Amniotic stem cell (primary cell): ENCODE measurements at places on chromosomes 5 and 9.

GRCh38 chr5:132641841-132642240 is 16.1 kb upstream of the IL13 start:
- no peak for DNase-seq

- no peak for DNase-seq
These were observed 70.6 kb downstream of the ALDH1A1 start for GRCh38 chr9:72882117-72882775.

GRCh38 chr5:179260324-179261070 is 84.8 kb downstream of the ADAMTS2 start:
- no peak for DNase-seq

GRCh38 chr9:74220327-74220726 is 276.8 kb upstream of the RORB start:
- DNase-seq, result no peak

DNA sequence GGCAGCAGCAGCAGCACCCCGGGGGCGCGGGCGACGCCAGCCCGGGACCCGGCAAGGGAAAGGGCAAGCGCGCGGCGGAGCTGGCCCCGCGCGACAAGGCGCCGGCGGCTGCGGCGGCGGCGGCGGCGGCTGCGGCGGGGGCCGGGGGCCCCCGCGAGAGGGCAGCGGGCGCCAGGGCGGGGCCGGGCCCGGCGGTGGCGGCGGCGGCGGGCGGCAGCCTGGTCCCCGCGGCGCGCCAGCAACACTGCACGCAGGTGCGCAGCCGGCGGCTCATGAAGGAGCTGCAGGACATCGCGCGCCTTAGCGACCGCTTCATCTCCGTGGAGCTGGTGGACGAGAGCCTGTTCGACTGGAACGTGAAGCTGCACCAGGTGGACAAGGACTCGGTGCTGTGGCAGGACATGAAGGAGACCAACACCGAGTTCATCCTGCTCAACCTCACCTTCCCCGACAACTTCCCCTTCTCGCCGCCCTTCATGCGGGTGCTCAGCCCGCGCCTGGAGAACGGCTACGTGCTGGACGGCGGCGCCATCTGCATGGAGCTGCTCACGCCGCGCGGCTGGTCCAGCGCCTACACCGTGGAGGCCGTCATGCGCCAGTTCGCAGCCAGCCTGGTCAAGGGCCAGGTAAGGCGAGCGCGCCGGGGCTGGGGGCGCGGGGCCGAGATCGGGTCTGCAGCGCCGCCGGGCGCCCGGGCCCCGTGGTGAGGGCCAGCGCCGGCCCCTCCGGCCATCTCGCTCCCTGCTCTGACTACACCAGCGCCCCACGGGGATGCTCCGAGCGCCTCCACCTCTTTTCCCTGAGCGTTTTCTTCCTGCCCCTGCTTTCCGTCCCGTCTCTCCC is at the start of gene UBE2QL1:
UBE2QL1 (plus strand) TSS at position 238 of the 843 bp plus-strand sequence; CDS start at position 273, 35 bp downstream.
- DNase-seq, result no peak

- no peak for DNase-seq
These were observed 25.2 kb downstream of the ZNF608 start for GRCh38 chr5:124721229-124721735.

- DNase-seq, result no peak
These were observed 182.0 kb downstream of the LURAP1L start for GRCh38 chr9:12956805-12957204.

DNA sequence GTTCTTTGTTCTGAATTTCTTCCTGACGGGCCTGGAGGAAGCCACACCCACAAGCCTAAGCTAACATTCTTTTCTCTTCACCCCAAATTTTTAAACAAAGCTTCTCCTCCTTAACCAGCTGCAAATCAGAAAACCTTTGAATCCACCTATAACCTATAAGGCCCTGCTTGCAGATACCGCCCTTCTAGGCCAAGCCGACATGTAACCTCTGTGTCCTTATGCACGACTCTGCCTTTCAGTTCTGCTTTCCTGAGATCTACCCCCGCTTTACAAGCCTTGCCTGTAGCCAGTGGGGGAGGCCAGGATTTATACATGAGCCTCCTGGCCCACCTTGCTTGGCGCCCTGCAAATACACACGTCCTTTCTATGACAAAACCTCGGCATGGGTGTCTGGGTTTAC is 19.3 kb downstream of the BRD9 start:
- no peak for DNase-seq
